Stimulated activated CD4-positive, alpha-beta T cell treated with anti-CD3 and anti-CD28 coated beads, Interleukin-1b, Interleukin-23, amount 100 ng/mL, for 1 hour (primary cell): ENCODE measurements at places on chromosomes 5 and 9.

GRCh38 chr9:21708260-21708711 lies 94.2 kb upstream of the MTAP start:
- DNase-seq, result no peak

DNA sequence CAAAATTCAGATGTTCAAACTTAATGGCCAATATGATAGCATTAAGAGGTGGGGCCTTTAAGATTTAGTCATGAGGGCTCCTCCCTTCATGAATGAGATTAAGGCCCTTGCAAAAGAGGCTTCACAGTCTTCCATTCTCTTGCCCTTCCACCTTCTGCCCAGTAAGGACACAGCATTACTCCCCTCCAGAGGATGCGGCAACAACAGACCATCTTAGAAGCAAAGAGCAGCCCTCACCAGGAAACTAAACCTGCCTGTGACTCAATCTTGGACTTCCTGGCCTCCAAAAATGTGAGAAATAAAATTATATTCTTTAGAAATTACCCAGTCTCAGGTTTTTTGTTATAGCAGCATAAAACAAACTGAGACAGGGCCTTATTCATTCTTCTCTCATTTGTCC lies 8.2 kb downstream of the AP3B1 start:
- no peak for DNase-seq

DNA sequence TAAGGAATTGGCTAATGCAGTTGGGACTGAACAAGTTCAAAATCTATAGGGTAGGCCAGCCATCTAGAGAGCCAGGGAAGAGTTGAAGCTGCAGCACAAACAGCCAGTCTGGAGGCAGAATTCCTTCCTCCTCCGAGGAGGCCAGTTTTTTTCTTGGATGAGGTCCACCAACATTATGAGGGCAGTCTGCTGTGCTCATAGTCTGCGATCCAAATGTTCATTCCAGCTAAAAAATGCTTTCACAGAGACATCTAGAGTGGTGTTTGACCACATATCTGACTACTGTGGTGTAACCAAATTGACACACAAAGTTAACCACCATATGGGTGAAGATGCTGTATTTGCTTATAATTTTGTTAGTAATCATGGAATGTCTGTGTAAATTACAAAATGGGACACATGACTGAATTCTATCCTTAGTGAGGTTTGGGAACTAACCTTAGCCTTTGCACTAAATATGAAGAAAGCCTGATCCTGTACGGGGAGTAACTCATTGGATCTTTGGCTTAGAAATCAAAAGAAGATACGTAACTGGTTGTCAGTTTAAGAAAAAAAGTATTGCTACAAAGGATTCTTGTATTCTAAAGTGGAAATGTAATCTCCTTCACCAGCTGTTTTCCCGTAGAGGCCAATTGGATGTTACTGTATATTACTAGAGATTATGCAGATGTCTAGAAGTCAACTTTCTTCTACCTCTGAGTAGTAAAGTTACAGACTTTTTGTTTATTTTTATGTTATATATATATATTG lies 70.6 kb downstream of the SPIN1 start:
- no peak for DNase-seq

- no peak for DNase-seq
Observed at GRCh38 chr5:4361753-4362152, 766.1 kb downstream of the IRX1 start.

DNA sequence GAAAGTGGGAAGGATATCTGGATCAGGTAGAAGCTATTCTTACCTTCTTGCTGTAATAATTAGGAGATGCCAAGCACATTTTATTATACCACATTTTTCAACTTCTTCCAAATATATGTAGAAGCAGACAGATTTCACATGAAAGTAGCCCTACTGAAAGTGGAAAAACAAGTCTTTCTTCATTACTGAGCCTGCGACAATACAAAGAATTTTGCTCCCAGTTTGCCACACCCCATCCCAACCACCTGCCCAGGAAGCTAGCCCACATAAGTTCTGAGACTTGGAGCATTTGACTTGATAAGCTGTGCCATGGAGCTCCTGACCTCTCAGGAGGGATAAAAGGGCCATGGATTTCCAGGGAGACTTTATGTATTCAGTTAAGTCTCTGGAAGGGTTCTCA lies 249.1 kb upstream of the ADCY2 start:
- DNase-seq, result no peak

- DNase-seq, result no peak
Observed at GRCh38 chr5:7869474-7870136, 657 bp downstream of the MTRR start.

DNA sequence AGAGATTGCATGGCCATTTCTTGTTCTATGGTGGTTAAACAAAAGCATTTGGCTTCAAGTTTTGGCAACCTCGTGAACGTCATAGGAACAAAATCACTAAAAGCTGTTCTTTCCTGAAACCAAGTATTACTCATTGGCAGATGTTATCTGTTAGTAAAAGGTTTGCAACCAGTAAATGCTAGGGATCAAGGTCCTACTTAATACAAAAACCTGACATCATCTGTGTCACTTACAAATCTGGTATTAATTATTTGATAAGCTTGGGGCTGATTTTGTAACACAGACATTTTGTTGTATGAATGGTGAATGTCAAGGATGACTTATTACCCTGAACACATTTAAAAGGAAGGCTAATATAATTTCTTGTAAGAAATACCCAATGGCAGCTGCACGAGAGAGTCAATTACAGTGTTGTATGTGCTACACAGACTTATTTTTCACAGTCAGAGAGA lies 486.4 kb upstream of the ZNF608 start:
- DNase-seq, result no peak

DNA sequence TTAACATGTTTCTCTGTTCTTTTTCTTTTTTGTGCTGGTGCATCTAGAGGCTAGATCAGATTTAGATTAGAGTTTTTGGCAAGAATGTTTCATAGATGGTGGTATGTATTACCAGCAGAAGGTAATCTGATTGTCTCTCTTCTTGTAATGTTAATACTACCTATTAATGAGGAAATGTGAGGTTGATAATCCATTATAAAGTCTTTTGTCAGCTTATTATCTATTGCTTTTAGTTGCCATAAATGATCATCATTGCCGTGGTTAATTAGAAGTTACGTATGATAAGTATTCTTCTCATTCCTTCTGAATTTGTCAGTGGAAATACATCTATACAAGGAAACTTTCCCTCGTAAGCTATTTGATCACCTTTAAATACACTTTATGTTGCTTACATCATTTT lies 135.0 kb downstream of the PAM start:
- no peak for DNase-seq

GRCh38 chr9:8643464-8643863 lies 843.9 kb upstream of the DMAC1 start:
- no peak for DNase-seq

GRCh38 chr9:18261181-18261580 lies 212.8 kb upstream of the ADAMTSL1 start:
- DNase-seq, result no peak

DNA sequence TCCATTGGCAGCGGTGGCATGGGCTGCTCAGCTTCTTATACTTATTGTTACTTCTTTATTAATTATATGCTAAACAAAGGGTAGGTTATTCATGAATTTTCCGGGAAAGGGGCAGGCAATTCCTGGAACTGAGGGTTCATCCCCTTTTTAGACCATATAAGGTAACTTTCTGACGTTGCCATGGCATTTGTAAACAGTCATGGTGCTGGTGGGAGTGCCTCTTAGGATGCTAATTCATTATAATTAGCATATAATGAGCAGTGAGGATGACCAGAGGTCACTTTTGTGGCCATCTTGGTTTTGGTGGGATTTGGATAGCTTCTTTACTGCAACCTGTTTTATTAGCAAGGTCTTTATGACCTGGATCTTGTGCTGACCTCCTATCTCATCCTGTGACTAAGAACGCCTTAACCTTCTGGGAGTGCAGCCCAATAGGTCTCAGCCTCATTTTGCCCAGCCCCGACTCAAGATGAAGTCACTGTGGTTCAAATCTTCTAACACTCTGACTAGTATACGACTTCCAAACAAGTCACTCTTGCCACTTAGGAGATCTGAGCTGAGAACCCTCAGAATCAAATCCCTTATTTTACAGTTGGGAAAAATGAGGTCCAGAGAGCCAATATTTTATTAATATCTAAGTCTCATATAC lies 237.5 kb downstream of the TRIM32 start:
- no peak for DNase-seq

- DNase-seq, result no peak
Observed at GRCh38 chr5:3107156-3107611, 355.7 kb upstream of the IRX2 start.

GRCh38 chr9:133709015-133709611 lies 29.0 kb downstream of the SARDH start:
- DNase-seq, result no peak

DNA sequence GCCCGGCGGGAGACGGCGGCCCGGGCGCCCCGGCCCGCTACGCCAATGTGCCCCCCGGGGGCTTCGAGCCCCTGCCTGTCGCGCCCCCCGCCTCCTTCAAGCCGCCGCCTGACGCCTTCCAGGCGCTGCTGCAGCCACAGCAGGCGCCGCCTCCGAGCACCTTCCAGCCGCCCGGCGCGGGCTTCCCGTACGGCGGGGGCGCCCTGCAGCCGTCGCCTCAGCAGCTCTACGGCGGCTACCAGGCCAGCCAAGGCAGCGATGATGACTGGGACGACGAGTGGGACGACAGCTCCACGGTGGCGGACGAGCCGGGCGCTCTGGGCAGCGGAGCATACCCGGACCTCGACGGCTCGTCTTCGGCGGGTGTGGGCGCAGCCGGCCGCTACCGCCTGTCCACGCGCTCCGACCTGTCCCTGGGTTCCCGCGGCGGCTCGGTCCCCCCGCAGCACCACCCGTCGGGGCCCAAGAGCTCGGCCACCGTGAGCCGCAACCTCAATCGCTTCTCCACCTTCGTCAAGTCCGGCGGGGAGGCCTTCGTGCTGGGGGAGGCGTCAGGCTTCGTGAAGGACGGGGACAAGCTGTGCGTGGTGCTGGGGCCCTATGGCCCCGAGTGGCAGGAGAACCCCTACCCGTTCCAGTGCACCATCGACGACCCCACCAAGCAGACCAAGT lies 723 bp downstream of the SNX18 start:
- peak; percentile 30 for DNase-seq

GRCh38 chr5:74206579-74207550 lies 433.7 kb downstream of the ENC1 start:
- no peak for DNase-seq

GRCh38 chr5:174816858-174817257 lies 92.5 kb downstream of the MSX2 start:
- no peak for DNase-seq

DNA sequence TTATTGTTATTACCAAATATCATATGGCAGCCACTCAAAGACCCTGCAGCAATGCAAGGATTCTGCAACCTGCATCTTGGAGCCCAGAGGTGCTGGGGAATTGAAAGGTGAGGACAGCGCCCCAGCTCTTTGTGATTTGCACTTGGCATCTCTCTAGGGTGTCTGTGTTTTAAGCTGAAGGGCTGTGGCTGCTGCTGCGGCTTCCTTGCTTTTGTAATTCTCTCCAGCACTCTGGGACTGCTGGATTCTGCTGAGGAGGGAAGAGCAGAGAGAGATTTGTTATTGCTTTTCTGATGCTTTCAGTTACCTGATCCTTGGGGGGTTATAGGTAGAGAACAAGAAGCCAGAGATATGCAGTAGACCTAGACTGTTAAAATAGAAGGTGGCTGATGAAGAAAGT lies 562.4 kb downstream of the EBF1 start:
- DNase-seq, result no peak

GRCh38 chr9:109205526-109205925 lies 38.5 kb upstream of the FRRS1L start:
- no peak for DNase-seq

- no peak for DNase-seq
Observed at GRCh38 chr5:139960723-139961383, 82.2 kb downstream of the NRG2 start.

- no peak for DNase-seq
Observed at GRCh38 chr5:111670826-111671492, 86.0 kb downstream of the NREP start.

DNA sequence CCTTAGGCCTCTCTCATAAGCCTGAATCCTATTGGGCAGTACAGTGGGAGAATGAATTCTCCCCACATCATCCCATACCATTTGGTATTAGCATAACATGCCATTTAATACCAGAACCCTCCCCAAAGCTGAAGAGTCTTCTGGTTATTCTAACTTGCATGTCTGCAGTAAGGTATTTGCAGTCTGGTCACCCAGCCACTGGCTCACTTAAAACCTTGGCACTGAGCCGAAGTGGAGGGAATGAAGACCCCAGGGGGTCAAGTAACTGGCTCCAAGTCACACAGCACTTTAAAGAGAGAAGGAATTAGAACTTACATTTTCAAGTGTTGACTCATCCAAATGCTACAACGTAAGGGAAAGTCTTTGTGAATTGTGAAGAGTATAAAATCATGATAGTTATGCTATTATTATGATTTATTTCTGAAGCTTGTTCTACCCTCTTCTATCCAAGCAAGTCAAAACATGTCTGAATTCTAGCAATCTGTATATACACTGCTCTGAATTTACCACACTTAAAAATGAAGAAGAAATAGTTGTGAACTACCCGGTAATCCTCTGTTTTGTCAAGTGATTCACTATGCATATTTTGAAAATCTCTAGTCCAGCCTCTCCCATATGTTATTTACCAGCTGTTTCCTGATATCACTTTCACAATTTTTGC lies 28.5 kb downstream of the GLRA1 start:
- no peak for DNase-seq

GRCh38 chr9:128940946-128941755 lies 6.3 kb downstream of the DOLK start:
- DNase-seq, result no peak

DNA sequence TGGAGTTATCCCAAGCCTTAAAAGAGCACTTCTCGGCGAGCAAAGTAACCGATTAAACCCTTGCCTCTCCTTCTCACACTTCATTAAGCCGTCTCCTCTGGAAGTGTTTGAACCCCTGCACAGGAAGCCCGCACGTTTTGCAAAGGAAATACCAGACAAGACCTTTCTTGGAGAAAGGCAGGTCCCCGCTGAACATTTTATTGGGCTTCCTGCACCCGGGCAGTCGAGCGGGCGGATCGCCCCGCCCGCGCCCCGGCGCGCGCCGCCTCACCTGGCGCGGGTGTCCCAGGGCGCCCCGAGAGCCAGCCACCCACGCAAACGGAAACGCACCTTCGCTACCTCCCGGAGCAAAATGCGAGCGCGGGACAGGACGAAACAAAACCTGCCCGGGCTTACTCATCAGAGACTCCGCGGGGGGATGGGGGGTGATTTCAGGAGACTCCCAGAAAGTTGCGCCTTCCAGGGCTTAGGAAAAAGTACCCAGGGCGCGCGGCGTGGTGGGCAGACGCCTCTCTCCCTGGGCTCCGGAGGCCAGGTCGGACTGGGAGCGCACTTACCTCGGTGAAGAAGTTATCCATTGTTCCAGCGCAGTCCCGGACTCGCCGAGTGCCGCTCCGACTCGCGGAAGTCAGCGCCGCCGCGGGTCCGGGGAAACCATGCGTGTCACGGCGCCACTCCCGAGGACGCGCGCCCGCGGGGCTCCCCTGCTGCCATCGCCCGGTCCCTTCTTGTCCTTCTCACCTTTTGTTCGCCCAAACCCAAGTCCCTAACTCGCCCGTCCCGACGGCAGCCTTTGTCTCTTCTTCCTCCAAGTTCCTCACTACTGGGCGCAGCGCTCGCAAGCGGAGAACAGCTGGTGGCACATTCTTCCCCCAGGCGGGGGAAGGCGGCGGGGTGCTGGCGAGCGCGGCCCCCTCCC lies 598 bp downstream of the MYO10 start:
- DNase-seq, result no peak
